ENCODE measurements at places on chromosomes 13 and 19. TPM values are rescaled to one million over a fixed set of nuclear protein-coding genes. Genes with fewer than 3 reads are reported as not detected.

IRS2 gene
- total RNA-seq: 4.2 TPM

ELSPBP1 gene
- not detected for total RNA-seq

TBXA2R gene
- total RNA-seq: 0.47 TPM

DNA sequence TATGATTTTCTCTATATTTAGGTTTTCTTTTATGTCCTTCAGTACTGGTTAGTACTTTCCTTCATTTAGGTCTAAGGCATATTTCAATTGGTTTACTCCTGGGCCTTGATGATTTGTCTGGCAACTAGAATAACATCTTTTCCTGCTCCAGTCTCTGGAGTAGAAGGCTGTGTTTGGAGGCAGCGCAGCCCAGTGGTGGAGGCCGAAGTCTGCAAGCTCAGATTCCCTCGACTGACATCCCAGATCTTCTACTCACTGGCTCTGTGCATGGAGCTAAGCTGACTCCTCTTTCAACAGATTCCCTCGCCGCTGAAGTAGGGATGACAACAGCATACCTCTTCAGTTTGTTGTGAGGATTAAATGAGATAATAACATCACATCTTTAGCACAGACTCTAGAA is 141.0 kb downstream of the RAP2A start:
- DNase-seq: no peak

DNA sequence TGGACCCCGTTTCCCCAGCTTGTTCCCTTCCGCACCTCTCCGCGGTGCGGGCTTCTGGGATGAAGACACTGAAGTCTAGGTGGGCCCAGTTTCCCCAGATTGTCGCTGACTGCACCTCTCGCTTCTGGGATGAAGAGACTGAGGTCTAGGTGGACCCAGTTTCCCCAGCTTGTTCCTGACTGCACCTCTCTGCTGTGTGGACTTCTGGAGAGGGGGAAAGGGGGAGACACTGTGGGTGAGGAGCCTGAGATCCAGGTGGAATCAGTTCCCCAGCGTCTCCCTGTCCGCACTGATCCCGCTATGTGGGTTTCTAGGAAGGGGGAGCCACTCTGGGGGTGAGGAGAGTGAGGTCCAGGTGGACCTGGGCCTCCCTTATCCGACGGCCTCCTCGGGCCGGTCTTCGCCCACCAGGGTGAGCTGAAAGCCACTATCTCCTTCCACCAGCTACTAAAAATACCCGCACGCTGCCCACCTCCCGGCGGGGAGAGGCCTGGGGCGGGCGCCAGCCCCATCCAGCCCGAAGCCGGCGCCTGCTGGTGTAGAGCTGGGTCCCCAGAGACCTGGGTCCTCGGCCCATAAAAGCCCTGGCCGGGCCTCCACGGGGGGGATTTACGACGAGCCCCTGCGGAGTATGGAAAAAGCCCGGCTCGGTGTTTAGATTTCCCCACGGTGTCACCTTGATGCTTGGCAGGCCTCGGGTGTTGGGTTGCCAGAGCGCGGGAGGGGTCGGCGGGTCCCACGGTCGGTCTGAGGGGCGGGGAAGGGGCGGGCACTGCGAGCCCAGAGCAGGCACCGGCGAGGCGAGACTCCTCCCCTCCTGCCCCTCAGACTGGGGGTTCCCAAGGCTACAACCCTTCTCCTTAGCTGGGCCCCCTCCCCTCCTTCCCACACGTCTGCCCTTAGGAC is 10.6 kb downstream of the FUT6 start:
- DNase-seq: no peak

DNA sequence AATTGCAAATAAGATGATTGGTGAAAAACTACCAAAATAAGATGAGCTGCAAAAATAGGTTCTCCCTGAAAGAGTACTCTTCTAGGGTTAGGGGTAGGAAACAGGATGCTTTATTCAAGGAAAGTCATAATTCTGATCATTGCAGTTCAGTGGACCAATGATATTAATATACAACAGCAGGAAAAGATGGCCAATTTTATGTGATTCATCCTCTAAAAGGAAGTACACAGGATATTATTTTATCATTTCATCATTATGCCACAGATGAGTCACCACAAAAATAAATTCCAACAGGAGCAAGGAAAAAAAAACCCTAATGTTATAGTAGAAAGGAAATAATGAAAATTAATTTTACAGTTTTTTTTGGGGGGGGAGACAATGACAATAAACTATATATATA is 205.0 kb downstream of the NALCN start:
- no peak for DNase-seq

DNA sequence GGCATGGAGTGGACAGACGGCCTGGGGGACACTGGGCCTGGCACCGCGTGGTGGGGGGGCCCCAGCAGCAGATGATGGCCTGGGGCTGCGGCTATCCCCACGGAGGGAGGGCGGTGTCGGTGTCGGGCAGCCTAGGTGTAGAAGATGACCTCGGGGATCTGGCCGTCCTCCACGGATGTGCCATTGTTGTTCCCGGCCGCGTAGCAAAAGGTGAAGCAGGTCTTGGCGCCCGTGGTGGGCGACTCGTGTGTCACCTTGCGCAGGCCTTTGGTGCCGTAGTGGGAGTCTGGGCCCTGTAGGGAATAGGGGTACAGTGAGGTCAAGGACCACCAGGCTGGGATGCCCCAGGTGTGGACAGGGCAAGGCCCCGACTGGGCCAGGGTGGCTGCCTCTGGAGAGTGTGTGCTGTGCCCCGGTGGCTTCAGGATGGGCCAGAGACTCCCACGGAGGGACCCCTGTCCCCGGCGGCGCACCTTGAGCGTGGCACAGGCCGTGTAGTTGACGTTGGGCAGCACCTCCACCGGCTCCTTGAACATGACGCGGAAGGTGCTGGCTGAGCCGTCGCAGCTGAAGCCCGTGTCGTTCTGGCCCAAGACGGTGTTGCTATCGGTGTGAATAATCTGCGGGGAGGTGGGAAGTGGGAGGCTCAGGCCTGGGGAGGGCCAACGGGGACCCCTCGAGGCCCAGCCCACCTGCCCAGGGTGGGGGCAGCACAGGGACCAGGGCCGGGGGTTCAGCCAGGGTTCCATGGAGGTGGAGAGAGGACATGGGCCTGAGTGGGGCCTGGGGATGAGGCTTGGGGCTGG is 29.0 kb downstream of the BTBD2 start:
- DNase-seq: no peak

GRCh38 chr19:40155749-40156265 is 35.4 kb upstream of the MAP3K10 start:
- DNase-seq: no peak

DNA sequence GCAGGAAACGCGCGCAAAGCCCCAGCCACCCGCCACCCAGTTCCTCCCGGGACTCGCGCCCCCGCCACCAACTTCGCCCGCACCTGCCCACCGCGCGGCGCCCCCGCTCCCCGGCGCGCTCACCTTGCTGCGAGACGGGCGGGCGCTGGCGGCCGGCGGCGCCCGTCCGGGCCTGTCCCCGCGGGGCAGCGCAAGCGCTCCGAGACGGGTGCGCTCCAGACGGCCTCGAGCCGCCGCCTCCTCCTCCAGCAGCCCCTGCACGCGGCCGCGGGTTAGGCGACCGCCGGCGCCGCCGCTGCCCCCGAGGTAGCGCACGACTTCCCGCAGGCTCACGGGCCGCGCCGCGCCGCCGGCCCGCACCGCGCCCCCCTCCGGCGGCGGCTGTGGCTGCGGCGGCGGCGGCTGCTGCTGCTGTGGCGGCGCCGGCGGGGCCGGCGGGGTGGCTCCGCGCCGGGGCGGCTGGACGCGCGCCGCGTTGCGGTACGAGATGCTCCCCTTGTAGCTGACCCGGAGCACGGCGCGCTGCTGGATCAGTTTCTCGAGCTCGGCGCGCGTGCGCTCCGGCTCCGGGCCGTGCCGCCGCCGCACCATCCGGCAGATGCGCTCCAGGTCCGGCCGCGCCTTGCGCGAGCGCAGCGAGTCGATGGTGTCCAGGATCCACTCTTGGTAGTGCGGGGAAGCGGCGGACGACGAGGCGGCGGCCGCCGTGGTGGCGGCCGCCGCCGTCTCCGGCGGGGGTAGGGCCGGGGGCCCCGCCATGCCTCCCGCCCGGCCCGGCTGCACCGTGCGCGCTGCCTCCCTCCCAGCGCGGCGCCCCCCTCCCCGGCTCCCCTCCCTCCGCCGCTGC is 666 bp downstream of the SAMD1 start:
- DNase-seq: peak; percentile 52

DNA sequence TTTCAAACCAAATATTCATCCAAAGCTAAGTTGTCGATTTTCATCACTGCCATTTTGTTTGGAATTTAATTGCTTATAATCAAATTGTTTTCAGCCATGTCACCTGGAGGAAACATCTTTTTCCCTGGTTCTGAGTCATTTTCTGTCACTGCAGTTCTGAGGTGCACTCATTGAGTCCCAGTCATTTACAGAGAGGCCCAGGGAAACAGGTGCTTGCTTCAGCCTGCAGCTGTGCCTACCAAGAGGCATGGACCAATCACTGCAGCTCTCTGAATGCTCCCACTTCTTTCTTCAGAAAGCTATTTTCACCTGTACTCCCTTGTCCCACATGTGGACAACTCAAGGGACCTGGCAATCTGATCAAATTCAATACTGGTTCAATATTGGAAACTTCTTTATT is 308.1 kb downstream of the COG6 start:
- DNase-seq: no peak

- DNase-seq: peak; percentile 29
Observed at GRCh38 chr19:52689843-52690368, 44.9 kb downstream of the ZNF611 start.

DNA sequence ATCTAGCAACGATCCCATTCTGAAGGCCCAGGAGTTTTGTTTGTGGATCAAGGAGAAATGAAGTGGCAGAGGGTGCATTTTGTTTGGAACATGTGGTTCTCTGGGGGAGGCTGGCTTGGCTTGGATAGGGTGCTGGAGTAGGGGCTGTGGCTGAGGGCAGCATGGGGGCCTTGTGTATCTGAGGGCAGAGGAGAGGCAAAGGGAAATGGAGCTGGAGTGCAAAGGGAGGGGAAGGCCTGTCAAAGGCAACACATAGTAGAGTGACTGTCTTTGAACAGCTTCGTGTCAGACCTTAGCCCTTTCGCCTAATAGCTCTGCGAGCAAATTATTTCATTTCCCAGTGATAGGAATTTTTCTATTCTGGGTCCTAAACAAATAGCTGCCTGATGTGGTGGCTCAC is 187.2 kb downstream of the KCNRG start:
- DNase-seq: no peak

DNA sequence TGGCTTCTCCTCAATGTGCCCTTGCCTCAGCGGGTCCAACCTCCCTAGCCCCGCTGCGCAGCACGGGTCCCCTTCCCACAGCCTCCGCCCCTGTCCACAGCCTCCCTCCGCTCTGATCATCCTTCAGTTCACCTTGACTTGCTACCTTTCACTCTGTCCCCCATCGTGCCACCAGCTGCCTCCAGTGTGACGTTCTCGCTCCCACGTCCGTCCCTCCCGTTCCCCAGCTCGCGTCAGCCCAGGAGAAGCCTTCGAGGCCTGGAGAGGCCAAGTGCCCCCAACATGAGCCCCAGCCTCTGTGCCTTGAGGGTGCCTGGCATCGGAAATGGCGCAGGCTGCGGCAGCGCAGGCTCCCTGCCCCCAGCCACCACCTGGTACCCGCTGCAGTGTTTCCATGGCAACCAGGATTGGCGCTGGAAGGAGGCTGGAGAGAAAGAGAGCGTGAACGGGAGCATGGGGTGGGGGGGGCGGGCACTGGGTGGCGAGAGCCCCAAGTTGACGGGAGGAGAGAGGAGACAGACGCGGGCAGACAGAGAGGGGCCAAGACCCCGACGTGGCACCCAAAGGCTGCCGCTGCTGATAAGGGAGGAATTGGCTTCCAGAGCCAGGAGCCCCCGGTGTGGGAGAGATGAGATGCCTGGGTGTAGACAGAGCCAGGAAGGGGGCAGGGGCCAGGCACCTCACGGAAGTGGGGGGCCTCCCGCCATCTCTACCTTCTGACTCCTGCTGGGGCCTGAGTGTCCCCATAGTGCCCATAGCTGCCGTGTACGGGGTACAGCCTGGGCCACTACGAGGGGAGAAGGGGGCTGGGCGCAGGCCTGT is 844 bp upstream of the ASPDH start:
- no peak for DNase-seq

DNA sequence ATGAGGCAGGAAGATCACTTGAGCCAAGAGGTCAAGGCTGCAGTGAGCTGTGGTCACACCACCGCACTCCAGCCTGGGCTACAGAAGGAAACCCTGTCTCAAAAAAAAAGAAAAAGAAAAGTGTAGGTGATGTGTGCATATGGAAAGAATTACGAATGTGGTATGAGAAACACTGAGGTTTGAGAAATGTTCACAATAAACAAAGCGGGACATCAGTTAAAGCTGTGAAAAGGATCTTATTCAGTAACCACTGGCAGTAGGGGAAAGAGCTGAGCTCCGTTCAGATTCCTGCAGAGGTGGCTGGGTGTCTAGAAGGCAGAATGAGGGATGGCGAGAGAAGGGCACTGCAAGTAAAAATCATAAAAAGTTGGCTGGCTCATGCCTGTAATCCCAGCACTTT is 4.1 kb upstream of the IGSF23 start:
- DNase-seq: no peak
